Hepatocyte (in vitro differentiated cells): ENCODE measurements at places on chromosomes 11 and 22. TPM values are rescaled to one million over a fixed set of nuclear protein-coding genes. Genes with fewer than 3 reads are reported as not detected.

DNA sequence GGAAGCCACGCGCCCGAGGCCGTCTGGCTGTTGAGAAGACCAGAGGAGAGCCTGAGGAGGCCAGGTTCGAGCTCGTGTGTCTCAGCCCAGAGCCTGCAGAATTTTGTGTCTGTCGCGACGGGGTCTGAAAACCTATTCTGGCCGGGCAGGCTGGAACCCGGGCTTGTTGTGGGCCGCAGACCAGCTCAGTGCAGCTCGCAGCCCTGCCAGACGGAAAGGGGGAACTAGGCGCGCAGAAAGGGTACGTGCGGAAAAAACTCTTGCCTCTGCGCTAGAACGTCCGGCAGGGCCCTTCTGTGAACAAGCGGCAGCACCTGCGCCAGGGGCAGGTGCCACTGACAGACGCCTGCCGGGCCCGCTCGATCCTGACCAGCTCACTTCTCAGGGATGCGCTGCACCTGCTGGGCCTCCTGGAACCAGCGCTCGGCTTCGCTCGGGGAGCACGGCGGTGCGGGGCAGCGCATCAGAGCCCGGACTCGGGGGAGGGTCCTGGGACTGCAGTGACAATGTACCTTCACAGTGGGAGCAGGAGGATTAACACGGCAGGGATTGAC is 409.3 kb downstream of the BRD1 start:
- DNase-seq, result no peak

DNA sequence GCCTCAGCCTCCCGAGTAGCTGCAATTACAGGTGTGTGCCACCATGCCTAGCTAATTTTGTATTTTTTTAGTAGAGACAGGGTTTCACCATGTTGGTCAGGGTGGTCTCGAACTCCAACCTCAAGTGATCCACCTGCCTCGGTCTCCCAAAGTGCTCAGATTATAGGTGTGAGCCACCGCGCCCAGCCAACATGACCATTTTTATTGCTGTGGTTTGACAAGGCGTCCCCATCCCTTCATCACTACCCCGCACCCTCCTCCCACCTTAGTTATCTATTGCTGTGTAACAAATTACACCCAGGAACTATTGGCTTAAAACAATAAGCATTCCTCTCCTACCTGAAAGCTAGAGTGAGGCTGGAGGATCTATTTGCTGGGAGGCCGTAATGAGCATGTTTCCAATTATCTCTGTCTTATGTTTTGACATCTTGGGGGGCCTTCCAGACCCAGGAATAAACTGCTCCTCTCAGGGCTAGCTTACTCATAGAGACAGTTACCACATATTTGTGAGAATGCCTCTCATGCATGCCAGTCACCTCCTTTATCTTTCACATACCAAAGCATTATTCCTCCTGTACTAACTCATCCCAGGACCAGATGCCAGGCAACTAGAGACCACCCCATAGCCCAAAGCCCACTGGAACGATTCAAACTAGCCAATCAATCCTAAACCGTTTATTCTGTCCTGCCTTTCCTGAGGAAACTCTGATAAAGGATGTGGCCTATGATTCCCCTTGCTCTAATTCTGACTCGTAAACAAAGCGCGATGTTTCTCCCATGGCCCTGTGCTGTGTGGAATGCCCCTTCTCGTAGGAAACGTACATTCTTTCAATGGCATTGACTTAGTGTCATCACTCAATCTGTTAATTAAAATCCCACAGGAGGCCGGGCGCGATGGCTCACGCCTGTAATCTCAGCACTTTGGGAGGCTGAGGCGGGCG is 19.4 kb downstream of the SNU13 start:
- DNase-seq, result no peak

DNA sequence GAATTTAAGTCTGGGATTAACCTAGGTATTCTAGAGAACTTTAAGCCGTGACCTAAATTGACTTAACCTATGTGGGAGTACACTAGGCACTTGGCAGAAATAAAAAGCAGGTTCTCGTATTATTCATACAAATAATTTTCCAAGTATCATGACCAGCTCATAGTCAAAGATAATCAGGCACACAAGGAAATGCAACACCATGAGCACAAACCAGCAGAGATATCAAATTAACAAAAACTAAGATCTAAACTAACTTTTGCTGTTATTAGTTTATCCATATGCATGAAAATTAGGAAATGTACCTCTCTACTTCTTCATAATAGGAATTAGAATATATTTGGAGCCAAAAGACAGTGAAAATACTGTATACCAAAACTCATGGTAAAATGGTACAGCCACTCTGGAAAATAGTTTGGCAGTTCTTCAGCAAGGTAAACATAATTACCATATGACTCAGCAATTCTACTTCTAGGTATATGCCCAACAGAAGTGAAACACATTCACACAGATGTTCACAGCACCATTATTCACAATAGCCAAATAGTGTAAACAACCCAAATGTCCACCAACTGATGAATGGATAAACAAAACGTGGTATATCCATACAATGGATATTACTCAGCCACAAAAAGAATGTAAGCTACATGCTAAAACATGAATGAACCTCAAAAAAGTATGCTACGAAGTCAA is 154.1 kb downstream of the ENTHD1 start:
- DNase-seq, result no peak

DNA sequence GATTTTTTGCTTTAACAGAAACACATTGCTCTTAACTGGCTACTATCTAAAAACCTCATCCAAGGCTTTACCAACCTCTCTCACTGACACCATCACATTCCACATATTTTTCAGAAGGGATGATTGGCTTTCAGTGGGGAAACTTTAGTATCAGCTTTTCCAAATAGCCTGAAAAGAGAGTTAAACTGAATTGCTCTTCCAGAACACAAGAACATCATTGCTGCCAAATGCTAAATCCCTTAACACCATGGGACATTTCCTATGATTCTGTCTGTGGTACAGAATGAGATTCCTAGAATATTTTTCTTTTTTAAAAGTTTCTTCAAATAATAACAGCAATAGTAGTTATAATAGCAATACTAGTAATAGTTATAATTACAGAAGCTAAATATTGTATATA is 45.4 kb downstream of the SOX6 start:
- DNase-seq, result no peak

GRCh38 chr22:40547729-40548143 is 88.8 kb downstream of the MRTFA start:
- DNase-seq, result no peak

- DNase-seq, result no peak
These were observed 28.8 kb downstream of the SLN start for GRCh38 chr11:107683061-107683460.

DNA sequence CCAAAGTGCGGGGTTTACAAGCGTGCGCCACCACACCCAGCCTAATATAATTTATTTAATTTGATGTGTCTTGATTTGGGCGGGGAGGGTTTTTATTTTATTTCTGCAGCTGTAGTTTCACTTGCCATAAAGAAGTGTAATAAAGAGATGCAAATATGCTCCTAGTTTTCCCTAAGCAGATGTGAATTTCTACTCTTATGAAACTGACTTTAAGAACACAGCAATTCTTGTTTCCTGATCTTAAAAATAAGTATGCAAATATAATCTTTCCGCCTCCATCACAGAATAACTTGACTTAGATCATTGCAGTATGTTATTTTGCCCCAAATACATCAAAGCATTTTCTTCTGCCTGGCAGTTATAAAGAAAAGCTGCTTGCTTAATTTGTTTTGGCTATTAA is 4.4 kb downstream of the SPCS2 start:
- DNase-seq, result no peak

GRCh38 chr11:14784230-14784629 is 107.8 kb downstream of the CYP2R1 start:
- no peak for DNase-seq

- no peak for DNase-seq
These were observed 1.4 kb downstream of the KCNC1 start for GRCh38 chr11:17735818-17736578.

- peak; percentile 65 for DNase-seq
These were observed 5.2 kb downstream of the SBF1 start for GRCh38 chr22:50469377-50470305.

GRCh38 chr11:129143335-129143734 is 48.8 kb downstream of the ARHGAP32 start:
- peak; percentile 88 for DNase-seq

DNA sequence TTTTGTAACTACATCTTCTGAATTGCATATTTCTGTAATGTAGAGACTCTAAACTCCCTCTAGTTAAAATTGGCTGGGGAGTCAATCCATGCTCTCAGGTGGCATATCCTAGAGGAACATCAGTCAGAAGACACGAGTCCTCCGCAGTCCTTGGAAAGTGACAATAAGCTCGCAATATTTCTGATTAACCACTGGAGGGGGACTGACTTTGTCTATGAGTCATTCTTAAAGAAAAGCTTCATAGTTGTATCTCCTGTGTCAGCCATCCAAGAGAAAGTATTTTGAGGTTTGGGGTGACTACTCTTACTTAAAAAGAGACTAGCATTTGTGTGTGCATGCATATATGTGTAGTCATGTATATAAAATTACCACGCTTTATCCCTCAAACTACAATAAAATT is 60.2 kb downstream of the SLN start:
- no peak for DNase-seq

DNA sequence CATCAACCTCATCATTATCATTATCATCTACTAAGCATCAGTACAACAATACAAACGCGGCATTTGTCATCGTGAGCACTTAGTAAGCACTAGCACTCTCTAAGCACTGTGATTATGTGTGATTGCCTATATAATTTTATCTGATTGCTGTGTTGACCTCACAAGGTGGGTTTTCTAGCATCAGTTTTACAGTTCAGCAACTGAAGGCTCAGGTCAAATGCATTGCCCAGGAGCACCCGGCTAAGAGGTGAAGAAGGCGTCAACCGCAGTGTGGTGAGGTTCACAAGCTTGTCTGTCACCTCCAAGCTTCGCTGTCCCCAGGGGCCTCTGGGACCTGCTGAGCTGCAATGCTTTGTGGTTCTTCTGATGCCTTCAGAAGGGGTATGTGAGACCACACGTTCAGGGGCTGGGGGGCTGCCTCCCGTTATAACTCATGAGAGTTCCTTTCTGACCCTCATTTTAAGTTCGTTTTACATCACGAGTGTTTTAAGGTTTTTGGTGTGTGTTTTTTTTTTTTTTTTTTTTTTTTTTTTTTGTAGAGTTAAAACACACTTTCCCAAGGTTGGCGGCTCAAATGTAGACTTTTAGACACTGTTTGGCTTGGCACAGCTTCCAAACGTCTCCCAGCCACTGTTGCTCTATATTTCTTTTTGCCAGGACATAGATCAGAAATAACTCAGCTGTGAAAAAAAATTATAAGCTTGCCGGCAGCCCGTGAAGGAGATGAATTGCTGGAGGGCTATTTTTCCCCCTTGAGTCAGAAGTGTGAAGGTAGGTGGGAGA is 33.8 kb upstream of the SCUBE1 start:
- DNase-seq, result no peak

DNA sequence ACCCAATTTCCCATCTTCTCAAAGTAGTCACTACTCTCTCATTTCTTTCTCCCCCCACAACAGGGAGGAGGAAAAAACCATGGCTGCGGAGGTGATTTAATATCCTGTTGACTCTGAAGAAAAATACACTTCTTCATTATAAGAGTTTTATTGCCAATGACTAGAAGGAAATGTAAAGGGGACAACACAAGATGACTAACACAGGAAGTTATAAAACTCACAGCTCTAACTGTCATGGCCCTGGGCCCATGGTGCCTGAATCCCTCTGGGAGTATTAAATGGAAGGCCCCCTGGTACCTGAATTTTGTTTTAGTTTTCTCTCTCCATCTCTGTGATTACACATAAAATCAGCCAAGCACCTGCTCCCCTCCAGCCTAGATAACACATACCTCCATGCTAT is 352.8 kb upstream of the FAT3 start:
- DNase-seq, result no peak

- no peak for DNase-seq
These were observed 61.7 kb downstream of the BRD1 start for GRCh38 chr22:49765951-49766350.

GRCh38 chr11:114953039-114953438 is 274.7 kb downstream of the NXPE2 start:
- peak; percentile 25 for DNase-seq

DNA sequence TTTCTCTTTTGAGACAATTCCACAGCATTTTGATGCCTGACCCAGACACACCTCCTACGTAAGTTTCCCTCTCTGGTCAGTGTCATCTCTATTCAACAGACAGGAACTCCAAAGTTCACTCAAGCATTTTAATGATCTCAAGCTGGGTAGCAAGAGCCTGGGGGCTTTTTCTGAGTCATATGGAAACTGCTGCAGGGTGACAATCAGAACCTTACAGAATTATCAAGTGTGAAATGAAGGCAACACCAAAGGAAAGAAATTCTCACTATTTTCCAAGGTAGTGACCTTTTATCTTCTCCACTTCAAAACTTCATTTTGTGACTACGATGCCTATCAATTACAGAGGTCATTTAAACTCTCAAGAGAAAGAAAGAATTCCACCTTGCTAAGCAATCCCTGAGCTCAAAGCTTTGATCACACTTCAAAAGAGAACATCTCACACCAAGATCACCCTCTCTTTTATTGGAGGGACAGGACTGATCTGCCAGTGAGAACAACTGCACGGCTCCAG is 229.0 kb upstream of the ZC3H12C start:
- peak; percentile 8 for DNase-seq

DNA sequence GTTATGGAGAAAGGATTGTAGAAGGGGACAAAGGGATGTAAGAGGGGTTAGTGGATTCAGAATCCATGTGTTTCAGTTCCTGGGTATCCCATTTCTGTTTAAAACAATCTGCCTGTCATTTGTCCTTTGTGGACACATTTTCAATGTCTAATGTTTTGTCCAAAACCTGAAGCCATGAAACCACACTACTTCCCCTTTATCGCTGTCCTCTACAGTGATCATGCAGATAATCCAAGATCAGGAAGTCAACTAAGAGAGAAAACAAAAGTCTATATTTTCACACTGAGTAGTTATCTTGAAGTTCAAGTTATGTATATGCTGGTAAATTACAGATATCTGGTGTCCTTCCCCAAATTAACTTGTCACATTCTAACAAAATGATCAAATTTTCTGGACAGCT is 457.0 kb downstream of the NTM start:
- DNase-seq, result no peak

The POU2F3 gene
- polyA plus RNA-seq, result 0.21 TPM in 1 of 2 replicates, not detected in the other

The PLXNB2 gene
- 147 and 158 TPM in 2 replicates for polyA plus RNA-seq

The SMTNL1 gene
- 0.19 TPM in 1 of 2 replicates, not detected in the other for polyA plus RNA-seq

The SLC22A25 gene
- polyA plus RNA-seq, result 1.5 and 1.8 TPM in 2 replicates

The TSSK2 gene
- polyA plus RNA-seq, result not detected in 2 replicates

The YAP1 gene
- polyA plus RNA-seq, result 20.6 and 28.5 TPM in 2 replicates

The MMP1 gene
- polyA plus RNA-seq, result 8.4 and 10.1 TPM in 2 replicates

The RAB36 gene
- 4.8 and 5.3 TPM in 2 replicates for polyA plus RNA-seq

The TREH gene
- polyA plus RNA-seq, result 10.7 and 15.1 TPM in 2 replicates

The FGF19 gene
- polyA plus RNA-seq, result not detected in 2 replicates
